Amniotic stem cell (primary cell): ENCODE measurements at places on chromosomes 6 and 20.
A peak's percentile ranks its signal among the peaks of the same experiment; 100 is the strongest.

DNA sequence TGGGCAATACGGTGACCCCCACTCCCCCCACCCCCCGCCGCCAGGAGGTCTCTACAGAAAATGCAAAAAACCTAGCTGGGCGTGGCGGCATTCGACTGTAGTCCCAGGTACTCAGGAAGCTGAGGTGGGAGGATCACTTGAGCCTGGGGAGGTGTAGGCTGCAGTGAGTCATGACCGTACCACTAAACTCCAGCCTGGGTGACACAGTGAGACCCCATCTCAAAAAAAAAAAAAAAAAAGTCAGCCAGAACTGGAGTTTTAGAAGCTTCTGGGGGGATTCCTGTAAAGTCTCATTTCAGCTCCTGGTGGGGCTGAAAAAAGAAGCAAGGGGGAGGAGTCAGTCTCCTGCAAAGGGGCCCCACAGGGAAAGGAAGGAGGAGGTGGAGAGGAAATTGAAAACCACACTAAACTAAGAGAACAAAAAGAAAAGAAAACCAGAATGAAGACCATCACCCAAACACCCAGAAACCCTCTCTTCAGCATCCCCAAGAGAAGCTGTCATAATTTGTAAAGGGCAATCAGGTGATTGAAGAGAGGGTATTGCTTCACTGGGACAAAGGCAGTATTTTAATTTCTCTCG lies 50.4 kb downstream of the NOL4L start:
- no peak for DNase-seq

DNA sequence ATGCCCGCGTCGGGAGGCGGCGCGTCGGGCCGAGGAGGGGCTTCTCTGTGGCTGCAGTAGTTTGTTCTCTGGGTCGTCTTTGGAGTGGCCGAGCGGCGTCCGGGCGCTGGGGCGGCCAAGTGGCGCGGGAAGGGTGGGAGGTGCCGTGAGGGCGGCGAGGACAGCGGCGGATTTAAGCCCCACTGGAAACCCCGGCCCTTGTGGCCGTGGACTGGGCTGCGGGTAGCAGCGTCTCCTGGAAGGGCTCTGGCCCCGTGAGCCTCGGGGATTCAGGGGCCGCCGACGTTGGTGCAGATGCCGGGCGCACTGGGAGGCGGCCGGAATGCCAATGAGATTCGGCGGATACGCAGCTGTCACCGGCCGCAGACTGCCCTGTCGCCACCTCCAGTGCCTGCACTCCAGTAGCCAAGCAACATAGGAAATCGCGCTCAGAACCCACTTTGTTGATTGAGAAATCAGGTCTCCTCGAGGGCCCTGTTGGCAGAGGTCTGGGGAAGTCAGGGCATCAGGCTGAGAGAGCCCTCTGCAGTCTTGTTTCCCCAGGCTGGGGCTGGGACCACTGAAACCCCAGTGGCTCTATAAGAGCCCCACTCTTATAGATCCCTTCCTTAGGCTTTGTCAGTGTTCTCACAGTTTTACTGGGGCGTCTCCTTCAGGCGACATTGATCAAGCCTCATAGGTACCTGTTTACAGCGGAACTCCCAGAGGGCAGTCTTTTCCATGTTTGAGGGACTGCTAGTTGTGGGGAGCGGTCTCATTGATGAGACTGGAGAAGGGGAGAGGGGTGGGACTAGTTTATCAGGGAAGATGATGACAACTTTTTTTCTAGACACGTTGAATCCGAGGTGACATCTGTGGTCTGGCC lies 642 bp downstream of the GZF1 start:
- DNase-seq: peak; percentile 19

DNA sequence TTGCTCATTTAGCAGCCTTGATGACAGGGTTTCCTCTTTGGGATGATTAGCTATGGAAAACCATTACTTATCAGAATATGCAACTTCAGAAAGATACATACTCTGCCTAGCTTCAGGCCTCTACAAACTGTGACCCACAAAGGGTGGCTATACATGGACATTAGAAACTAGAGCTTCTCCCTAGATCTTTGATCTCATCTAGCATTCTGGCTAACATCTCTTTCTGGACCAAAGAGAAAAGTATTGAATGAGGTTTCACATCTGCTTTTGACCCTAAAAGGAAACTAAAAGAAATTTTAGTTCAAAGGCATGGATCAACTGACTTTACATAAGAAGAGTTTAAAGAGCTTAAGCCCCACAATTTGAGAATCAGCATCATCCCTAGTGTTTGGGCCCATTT lies 12.4 kb upstream of the HMGN3 start:
- DNase-seq: no peak

GRCh38 chr6:105755885-105756284 lies 330.3 kb upstream of the PRDM1 start:
- DNase-seq: no peak

DNA sequence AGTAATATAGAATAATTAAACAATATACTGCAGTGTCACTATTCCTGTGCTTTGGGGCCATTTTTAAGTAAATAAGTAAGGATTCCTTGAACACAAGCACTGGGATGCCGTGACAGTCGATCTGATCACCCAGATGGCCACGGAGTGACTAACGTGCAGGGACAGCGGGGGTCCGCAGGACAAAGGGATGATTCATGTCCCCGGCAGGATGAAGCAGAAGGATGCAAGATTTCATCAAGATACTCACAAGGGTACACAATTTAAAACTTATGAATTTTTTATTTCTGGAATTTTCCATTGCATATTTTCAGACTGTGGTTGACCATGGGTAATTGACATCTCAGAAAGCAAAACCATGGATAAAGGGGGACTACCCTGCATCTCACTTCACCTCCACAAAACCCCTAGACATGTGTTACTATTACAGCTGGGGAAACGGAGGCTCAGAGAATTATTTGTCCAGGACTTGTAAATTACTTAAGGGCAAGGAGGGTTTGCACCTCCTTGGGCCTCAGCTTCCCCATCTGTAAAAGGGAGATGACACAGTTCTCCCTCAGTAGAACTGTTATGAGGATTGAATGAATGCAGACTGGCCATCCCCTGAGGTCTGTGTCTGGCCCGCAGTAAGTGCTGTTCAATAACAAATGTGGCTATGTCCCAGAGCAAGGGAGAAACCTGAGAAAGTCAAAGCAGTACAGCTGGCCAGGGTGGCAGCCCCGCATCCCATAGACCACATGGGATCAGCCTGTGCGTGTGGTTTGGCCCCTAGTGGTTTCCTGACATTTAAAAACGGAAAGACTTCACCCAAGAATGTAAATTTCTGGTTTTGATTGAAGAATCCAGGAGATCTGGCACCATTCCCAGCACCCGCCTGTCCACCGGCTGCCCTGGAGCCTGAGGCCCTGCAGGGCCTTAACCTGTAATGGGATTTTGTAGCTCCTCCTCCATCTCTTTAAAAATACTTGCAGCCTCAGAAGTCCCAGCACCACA lies 235.5 kb downstream of the BMP7 start:
- DNase-seq: no peak

GRCh38 chr6:45272626-45273025 lies 55.5 kb upstream of the RUNX2 start:
- DNase-seq: no peak

DNA sequence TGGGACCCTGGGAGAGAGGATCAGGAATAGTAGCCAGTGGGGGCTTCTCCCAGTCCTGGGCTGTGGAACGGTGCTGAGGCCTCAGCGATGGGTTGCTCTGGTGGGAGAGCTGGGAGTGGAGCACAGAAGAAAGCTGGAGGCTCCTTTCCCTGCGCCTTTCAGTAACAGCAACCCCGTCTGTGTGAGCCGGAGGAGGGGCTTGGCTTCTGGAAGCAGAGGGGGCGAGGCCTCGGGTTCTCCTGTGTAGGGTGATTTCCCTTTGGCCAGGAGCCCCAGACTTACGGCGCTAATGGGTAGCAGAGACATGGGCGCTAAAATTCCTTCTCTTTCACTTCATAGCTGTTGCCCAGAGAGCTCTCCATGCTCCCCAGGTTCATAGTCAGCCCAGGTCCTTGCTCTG lies 55.0 kb downstream of the DAAM2 start:
- no peak for DNase-seq

DNA sequence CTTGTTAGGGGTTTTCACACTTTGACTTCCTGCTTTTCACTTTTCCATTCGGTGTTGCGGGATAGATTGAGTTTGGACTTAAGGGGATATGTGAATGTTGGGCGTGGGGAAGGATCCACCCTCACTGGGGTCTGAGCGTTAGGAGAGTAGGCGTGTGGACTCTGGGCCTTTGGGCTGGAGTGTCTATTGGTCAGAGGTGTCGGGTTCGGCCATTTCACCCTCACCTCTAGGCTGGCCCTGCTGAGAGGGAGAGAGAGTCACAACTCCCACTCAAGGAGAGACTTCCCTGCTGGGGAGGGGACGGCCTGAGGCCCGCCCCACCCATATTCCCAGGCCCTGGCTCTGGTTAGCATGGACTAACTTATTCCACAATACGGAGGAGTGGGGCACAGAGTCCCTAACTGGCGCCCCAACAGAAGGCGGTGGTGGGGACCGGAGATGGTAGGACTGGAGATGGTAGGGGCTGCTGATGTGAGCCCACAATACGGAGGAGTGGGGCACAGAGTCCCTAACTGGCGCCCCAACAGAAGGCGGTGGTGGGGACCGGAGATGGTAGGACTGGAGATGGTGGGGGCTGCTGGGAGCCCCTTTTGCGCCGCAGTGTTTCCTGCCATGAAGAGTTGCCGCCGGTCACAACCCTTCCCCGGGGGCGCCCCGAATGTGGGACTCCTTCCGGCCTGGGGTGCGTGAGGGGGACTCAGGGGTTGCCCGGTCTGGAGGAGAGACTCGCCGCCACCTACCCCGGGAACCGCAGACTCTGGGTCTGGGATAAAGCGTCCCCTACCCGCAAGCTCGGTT lies 1.4 kb upstream of the PTPRA start:
- no peak for DNase-seq

DNA sequence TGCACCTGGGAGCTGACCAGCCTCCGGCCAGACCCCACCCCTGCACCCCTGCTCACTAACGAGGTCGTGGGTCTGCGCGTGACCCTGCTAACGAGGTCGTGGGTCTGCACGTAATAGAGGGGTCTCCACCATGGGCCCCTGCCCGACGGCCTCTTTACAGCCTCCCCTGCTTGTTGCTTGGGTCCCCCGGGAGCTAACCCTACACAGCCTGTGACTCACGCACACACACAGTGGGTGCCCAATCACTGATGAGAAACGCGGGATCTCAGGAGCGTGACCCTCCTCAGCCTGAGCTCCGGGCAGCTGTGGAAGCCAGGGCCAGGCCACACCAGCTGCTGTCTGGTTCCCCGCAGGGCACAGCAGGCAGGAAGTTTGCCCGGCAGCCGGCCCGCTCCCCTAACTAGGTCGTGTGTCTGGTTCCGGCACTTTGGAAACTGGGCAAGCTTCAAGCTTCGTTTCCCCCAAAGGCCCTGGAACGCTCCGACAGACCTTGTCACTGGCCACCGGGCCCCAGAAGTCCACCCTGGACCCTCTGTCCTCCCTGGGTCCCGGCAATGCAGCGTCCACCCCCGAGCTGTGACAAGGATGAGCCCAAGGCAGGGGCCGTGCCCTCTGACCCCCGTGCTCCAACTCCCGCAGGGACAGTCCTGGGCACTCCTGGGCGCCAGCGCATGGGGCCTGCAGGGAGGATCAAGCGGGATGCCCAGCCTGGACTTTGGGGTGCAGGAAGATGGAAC lies 767 bp downstream of the PTK6 start:
- no peak for DNase-seq

DNA sequence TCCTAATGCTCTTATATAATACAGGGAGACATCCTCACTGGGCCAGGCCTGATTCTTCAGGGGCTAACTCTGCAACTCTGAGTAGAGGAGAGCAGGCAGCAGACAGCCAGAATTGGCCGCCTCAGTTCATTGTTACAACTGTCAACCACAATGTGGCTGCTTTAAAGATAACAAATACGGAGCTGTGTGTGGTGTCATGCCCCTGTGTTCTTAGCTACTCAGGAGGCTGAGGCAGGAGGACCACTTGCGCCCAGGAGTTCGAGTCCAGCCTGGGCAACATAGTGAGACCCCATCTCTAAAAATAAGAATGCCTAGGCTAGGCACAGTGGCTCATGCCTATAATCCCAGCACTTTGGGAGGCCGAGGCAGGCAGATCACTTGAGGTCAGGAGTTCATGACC lies 34.3 kb downstream of the CEP250 start:
- no peak for DNase-seq

DNA sequence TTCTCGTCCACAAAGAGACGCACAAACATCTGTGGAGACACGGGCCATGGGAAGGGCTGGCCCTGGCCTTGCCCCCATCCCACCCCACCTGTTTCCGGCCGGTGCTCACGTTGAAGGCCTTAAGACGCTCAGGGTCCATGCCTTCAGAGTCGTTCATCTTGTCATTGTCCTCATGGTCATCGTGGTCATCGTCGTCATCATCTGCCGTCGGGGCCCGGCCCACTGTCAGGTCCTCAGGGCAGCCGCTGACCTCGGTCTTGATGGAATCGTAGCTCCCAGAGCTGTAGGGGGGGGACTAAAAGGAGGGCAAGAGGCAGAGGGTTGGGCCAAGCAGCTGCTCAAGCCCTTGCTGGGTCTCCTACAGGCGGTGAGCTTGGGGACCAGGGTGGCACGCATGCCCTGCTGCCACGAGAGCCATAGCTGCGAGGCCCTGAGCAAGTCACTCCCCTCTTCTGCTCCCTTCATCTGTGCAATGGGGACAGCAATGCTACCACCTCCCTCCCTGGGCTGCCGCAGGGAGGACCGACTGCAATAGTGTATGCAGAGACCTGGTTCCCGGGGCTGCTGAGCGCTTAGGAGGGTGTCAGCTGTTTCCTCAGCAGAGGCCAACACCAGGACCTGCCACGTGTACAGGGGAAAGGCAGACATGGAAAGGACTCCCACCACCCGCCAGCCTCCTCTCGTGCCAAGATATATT lies 95.5 kb downstream of the ASXL1 start:
- DNase-seq: no peak

GRCh38 chr6:42251911-42252637 lies 34.4 kb upstream of the MRPS10 start:
- no peak for DNase-seq

DNA sequence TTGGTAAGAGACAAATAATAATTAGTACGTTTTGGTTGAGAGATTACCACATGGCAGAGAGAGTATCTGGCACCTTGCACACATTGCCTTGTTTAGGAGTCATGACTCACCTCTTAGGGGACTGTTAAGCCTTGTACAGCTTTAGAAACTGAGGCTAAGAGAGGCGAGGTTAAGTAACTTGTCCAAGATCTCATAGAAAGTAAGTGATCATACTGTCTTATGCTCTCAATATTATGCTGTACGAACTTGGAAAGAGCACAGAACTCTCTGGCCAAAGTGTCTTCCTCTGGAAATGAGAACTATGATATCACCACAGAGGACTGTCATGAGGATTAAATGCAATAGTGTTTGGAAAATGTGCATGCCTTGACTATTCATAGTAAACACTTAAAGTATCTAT lies 249.0 kb downstream of the UTRN start:
- no peak for DNase-seq

GRCh38 chr6:125528621-125529041 lies 220.8 kb upstream of the HEY2 start:
- no peak for DNase-seq
